Cardiac fibroblast (primary cell): ENCODE measurements at places on chromosomes 1 and 21.

GRCh38 chr1:67827688-67828087 lies 5.6 kb downstream of the GNG12 start:
- DNase-seq = no peak

DNA sequence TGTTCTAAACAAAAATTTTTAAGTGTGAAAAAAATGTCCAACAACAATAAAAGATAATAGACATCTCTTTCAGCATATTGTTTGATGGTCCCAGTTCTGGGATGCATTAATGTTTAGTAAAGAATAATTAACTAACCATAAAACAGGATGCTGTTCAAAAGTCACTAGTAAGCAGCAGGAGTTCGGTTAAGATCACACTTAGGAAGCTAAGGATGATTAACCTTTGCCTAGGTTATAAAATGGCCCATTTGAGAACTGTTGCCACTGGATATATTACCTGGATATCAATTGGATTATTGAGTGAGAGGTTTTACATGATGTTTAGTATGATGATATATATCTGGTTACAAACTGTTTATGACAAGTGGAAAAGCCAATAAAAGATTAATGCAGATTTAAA lies 171.7 kb downstream of the ATG4C start:
- no peak for DNase-seq

DNA sequence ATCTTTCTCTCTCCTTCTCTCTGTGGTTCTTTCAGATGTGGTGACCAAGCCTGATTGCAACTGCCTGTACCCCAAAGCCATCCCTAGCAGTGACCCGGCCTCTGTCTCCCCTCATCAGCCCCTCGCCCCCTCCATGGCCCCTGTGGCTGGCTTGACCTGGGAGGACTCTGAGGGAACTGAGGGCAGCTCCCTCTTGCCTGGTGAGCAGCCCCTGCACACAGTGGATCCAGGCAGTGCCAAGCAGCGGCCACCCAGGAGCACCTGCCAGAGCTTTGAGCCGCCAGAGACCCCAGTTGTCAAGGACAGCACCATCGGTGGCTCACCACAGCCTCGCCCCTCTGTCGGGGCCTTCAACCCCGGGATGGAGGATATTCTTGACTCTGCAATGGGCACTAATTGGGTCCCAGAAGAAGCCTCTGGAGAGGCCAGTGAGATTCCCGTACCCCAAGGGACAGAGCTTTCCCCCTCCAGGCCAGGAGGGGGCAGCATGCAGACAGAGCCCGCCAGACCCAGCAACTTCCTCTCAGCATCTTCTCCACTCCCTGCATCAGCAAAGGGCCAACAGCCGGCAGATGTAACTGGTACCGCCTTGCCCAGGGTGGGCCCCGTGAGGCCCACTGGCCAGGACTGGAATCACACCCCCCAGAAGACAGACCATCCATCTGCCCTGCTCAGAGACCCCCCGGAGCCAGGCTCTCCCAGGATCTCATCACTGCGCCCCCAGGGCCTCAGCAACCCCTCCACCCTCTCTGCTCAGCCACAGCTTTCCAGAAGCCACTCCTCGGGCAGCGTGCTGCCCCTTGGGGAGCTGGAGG lies 12.7 kb downstream of the CSF1 start:
- DNase-seq = peak; percentile 26

DNA sequence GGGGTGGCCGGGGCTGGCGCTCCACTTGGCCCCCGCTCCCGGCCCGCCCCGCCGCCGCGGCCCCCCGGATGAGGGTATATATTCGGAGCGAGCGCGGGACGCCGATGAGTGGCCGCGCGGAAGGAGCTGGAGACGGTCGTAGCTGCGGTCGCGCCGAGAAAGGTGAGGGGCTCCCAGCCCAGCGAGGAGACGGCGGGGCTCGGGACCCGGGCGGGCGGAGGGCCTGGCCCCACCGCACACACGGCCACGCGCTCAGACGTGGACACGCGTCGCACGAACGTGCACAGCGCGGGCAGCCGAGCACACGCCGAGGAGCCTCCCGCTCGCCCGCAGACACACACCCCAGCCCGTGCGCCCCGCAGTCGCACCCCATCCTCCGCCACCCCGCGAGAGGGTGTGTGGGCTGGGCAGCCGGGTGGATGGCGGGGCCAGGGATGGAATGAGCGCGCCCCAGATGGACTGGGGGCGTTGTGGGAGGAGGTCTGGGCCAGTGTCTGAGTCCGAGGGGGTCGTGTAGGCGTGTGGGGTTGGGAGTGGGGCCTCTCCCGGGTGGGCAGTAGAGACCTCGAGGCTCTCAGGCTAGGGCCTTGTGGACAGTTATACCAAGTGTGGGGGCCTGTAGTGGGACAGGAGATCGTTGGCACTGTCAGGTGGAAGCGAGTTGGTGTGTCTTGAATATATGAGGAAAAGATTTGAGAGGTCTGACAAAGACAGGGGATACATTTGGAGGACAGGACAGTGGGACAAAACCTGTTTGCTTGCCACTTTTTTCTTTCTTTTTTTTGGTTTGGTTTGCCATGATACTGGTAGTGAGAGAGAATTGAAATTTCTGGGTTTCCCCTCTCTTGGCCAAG lies at the start of gene UAP1:
Gene UAP1, plus strand, starts transcription at position 107 of the 854 bp plus-strand sequence. CDS start 4,347 bp downstream, outside the sequence.
- DNase-seq = peak; percentile 19

GRCh38 chr1:221397606-221398005 lies 344.3 kb downstream of the DUSP10 start:
- DNase-seq = no peak

- DNase-seq = no peak
These were observed 170.3 kb downstream of the MIS18A start for GRCh38 chr21:32108566-32108965.

GRCh38 chr1:180674603-180675530 lies 43.0 kb downstream of the XPR1 start:
- peak; percentile 26 for DNase-seq

GRCh38 chr21:39641827-39642450 lies 29.2 kb downstream of the B3GALT5 start:
- no peak for DNase-seq

GRCh38 chr1:66757722-66758240 lies 5.5 kb downstream of the DYNLT5 start:
- DNase-seq = no peak

- DNase-seq = no peak
These were observed 27.2 kb downstream of the MCOLN2 start for GRCh38 chr1:84969489-84970250.

- DNase-seq = no peak
These were observed 426.8 kb downstream of the SETD4 start for GRCh38 chr21:35633501-35633900.

DNA sequence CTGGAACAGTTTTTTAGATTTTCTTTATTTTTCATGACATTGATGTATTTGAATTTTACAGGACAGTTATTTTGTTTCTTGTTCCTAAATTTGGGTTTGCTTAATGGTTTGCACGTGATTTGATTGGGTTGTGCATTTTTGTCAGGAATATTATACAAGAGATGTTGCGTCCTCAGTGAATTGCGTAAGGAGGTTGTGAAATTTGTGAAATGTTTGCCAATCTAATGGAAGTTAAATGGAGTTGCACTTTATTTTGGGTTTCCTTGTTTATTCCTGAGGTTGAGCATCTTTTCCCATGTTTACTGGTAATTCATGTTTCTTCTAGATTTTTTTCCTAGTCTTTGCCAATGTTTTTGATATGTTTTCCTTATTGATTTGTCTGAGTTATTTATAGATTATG lies 19.9 kb downstream of the ZNF648 start:
- DNase-seq = no peak

- no peak for DNase-seq
These were observed 88.9 kb downstream of the LRRC53 start for GRCh38 chr1:74423471-74423870.
